ENCODE measurements at places on chromosomes 13 and 19.
A peak's percentile ranks its signal among the peaks of the same experiment; 100 is the strongest.

GRCh38 chr13:64849196-64849595, 2380.9 kb downstream of the PCDH9 start:
- DNase-seq: no peak

DNA sequence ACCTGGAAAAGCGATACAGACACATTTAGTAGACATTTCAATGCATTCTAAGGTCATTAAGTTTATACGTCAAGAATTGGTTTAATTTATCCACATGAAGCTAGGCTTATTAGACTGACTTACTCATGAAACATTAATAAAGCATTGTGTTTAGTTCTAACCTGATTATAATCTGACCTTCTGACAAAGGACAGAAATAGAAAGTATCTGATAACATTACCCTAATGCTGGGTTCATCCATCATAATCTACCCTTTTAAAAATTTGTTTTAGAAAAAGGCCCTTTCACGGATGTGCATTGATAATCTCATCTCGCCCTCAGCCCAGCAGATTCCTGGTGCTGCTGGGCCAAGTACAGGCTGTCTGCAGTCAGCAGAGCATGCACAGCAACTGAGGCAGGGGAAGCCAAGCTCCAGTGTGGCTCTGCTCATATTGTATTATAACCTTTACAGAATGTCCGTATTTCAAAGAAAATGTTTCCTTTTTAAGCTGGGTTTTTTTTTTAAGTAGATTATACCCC, 142.1 kb upstream of the MAB21L1 start:
- no peak for DNase-seq

GRCh38 chr19:7512400-7512851, 3.5 kb upstream of the ZNF358 start:
- DNase-seq: peak; percentile 100

GRCh38 chr13:85277748-85278147, 521.5 kb downstream of the SLITRK6 start:
- no peak for DNase-seq

GRCh38 chr13:59601993-59602392, 561.7 kb downstream of the DIAPH3 start:
- no peak for DNase-seq

GRCh38 chr13:110575322-110576069, 14.0 kb upstream of the RAB20 start:
- no peak for DNase-seq
